ENCODE measurements at places on chromosomes 2 and 18.

DNA sequence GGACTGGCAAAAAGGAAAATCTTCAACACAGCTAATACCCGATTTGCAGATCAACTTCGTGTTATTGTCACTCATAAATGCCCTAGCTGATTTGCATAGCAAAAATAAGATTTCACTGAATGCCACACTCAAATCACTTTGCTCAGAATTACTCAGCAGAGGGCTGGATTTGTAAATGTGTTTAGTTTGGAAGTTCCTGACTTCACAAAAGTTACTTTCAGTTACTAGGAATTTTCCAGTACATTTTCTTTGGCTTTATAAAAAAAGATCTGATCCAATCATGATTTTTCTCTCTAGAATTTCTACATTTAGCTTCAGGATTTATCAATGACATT, 433.3 kb upstream of the ID2 start:
- no peak for DNase-seq

- no peak for DNase-seq
These were observed 279.5 kb upstream of the SIX2 start for GRCh38 chr2:45288532-45289417.

- DNase-seq = no peak
These were observed 225.7 kb upstream of the FANCL start for GRCh38 chr2:58466804-58467203.

GRCh38 chr18:7333025-7333562, 102.2 kb downstream of the LRRC30 start:
- no peak for DNase-seq

DNA sequence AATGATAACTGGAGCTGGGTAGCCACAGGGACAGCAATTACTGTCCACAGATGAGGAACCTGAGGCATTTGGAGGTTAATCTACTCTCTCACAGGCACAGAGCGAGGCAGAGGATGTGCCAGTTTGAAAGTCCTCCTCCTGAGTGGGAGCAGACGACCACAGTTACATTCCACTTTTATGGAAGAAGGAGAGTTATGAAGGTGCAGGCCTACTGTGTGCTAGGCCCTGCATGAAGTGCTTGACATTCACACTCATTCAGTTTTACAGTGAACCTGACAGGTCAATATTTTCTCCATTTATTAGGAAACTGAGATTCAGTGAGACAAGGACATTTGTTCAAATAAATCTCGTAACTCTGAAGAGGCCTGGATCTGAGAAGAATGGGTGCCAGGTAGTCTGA, 142.0 kb downstream of the TDRD15 start:
- DNase-seq = no peak

DNA sequence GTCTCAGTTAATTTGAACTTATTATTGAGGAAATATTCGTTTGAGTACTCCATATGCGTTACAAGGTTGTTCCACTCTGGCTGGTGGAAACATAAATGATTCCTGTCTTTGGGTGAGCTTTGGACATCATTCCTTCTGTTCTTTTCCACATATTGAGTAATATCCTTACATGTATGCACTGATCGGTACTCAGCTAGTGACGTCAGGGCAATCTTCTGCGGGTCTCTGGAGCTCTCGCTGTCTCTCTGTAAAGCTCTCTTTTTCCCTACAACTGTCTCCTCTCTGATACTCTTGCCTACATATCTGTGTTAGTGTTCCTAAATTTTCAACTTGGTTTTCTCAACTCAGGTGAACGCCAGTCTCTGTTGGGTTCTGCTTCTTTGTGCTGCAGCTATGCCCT, 23.4 kb upstream of the IL36G start:
- no peak for DNase-seq

- no peak for DNase-seq
These were observed 189.9 kb upstream of the TWIST2 start for GRCh38 chr2:238658054-238658407.

DNA sequence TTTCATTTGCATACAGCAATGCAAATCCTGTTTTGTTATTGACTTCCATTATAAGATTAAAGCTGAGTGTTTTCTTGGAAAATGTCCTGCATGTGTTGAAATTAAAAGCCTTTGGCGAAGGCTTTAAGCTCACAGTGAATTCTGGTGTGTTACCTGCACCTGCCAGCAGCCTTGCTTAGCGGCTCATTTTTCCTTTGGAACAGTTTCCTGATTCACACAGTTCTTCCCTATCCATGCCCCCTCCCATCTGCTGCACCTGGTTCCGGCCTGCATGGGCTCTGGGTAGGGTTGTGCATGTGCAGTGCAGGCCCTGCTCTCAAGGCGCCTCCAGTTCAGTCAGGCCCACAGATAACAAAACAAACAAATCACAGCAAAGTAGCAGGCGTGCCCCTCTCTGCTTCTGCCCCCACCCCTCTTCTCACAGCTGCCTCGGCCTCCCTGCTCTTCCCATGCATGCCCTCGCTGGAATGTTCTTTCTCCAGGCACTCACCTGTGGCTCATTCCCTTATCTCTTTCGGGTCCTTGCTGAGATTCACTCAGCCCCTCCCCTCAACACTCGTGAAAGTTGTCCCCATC, 15.8 kb downstream of the MTCL1 start:
- no peak for DNase-seq

DNA sequence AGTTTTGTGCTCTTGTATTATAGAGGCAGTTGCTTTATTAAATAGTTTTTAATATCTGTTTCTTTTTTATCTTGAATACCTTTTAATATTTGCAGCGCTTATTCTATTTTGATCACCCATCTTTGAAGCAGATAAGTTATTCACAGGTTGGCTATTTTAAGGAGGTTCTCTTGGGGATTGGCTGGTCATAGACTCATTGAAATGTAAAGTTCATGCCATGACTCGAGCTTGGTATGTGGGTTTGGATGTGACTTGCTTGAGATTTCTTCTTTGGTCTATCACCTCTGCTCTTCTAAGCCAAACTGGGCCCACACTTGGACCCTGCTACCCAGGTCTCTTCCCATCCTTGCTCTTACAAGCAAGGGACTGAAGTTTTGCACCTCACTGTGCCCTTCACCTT, 33.6 kb downstream of the FARP2 start:
- DNase-seq = no peak

DNA sequence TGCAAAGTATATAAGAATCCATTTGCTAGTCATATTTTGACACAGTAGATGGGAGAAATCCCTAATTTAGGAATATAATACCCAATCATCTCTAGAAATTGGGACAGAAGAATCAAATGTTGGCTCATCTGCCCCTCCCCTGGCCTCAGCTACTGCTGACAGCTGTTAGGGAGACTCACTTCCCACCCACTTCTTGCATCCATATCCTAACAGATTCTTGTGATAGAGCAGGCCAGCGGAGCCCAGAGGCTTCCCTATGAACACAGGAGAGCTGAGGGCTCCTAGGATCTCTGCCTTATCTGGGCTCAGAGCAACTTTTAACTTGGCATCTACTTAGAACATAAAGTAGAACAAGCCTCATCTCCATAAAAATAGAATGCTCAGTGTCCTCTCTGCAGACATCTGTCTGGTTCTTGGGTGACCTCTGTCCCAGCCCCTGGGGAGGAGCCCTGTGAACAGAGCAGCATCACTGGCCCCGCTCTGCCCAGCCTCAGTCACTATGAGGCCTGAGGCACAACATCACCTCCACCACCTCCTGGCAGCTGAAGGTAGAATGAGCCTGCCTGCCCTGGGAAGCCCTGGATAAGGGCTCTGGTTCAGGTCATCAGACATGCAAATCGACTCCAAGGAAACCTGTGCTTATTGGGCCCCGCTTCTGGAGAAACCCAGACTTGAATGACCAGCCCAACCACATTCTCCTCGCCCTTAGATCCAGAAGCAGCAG, 229.7 kb downstream of the ANKRD36B start:
- no peak for DNase-seq

DNA sequence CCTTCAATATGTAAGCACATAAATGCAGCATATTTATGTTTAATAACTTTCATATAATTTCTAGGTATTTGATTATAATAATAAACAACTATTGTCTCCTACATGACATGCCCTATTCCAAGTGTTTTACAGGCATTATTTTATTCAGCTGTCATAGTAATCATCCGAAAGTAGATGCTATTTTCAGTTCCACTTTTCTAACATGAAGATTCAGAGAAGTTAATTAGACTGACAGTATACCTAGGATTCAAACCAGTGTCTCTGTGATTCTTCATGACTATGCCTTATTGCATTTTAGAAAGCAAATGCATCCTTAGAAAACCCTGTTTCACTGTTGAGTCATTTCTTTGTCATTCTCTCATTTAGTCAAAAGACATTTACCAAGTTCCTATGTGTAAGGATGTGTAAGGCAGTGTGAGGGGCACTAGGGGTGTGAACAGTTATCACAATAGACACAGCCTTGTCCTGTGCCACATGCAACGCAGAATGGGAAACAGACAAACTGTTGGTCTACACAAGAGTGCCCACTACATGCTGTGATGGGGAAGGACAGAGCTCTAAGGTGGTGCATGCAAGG, 79.8 kb downstream of the DTNA start:
- DNase-seq = no peak

- DNase-seq = no peak
These were observed 465.6 kb downstream of the SOCS6 start for GRCh38 chr18:70754486-70754885.

DNA sequence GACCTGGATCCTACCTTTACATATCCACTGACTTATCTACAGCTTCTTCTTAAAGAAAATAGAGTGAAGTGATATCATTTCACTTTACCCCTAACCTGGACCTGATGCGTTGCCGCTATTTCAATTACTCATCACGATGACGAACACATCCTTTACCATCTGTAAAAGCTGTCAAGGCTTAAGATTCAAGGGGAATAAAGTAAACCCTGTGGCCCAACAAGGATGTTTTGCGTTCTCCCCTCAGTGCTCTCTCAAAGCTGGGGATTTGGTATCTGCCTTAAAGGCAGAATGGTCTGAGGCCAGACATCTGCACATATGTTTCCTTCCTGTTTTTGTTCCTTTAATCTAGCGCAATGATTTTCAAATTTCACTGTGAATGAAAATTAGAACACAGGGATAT, 100.1 kb upstream of the KLF7 start:
- no peak for DNase-seq

- DNase-seq = no peak
These were observed 248.9 kb upstream of the THUMPD2 start for GRCh38 chr2:40027968-40028367.

DNA sequence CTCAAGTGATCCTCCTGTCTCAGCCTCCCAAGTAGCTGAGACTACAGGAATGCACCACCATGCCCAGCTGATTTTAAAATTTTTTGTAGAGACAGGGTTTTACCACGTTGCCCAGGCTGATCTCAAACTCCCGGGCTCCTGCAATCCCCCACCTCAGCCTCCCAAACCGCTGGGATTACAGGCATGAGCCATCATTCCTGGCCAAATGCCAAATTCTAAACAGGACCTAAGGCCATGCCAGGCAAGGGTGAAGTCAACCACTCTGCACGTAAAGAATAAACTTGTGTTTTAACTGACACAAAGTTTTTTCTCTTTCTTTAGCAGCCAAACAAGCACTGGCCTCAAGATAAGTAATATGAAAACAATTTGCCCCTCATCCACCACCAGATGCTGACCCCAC, 37.4 kb upstream of the SATB2 start:
- no peak for DNase-seq

GRCh38 chr2:45841752-45842407, 190.4 kb downstream of the PRKCE start:
- DNase-seq = no peak

GRCh38 chr2:164755952-164756351, 85.7 kb downstream of the COBLL1 start:
- DNase-seq = no peak

DNA sequence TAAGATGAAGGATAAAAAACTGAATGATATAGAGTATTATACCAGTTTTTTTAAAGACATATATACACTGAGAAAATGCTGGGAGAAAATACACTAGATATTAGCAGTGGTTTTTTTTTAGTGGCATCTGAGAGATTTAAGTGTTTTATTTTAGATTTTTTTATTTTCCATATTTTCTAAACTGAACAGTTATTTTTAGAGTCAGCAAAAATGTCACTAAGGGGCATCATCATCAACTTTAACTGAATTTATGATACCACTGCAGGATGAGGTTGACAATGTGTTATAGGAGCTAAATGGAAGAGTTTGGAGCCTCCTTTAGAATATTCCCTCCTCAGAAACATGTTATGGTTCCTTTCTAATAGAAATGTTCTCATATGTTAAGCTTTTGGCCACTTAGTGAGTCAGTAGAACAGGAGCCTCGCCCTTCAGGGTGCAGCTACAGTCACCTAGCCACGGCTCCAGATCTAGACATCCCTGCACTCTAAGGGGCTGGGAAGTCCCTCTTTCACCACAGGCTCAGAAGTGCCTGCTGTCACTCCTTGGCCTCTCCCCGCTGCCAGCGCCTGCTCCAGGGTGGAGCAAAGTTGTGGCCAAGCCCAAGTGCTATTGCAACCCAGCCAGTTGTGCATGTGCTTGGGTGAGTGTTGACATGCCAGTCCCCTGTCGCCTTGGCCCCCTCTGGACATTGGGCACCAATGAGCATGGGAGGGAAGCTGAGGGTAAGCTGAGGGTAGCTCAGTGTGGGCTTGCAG, 210.7 kb upstream of the RASGRP3 start:
- no peak for DNase-seq

DNA sequence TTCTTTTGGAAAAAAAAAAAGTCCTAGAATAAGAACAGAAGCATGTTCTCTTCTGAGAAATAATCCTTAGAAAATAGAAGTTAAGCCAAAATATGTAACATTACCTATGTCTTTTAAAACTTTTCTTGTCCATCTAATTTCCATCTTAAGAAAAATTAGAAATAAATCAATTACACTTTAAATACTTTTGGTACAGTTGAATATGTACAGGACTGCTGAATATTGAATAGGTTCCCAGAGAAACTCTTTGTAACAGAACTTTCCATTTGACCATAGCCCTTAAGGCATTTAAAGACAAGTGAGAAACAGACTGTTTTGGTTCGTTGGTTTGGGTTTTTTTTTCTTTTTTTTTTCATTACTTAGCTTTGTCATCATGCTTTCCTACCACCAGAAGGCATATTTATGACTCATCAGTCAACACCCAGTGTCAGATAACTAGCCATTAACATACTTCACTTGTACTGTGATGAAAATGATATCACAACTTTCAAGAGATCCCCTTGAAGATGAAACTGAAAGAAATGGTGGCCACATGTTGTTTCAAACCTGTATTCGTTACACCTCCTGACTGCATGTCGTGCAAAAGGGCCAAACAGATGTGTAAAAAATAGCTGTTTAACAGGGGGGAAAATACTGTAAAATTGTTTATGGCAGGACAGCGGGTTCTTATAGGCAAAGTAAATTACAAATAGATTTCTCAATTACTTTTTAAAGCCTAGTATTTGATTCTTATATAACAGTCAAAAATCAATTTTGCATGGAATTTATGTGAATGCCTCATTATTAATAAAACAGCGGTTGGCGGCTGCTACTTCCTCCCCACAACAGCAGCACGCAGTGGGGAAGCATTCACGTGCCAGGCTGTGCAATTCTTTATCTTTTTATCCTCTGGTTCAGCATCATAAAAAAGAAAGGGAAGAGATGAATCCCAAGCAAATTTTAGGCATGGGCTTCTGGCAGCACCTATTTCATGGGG, 280.7 kb upstream of the HNRNPA3 start:
- DNase-seq = no peak

Measured in stimulated activated CD4-positive, alpha-beta T cell treated with anti-CD3 and anti-CD28 coated beads, Interleukin-12 subunit alpha, Interleukin-12 subunit beta, amount 100 ng/mL, for 48 hours (primary cell).